ENCODE measurements at places on chromosomes 16 and 17. TPM values are rescaled to one million over a fixed set of nuclear protein-coding genes. Genes with fewer than 3 reads are reported as not detected.

GRCh38 chr17:70024253-70024652 lies 50.8 kb upstream of the KCNJ16 start:
- no peak overlapping the region for H3K27ac ChIP-seq
- H3K4me3 ChIP-seq: no peak overlapping the region
- H3K27me3 ChIP-seq: no peaks in the 10 kb centered on the region
- DNase-seq: no peak

- no peak overlapping the region for H3K27ac ChIP-seq
- DNase-seq: no peak
- no peaks in the 10 kb centered on the region for H3K36me3 ChIP-seq
- no peak overlapping the region for H3K4me3 ChIP-seq
These were observed 14.4 kb upstream of the ABCC3 start for GRCh38 chr17:50620237-50620636.

The GCGR gene
- total RNA-seq: not detected

The QRICH2 gene
- total RNA-seq: 1.0 TPM

The TMEM114 gene
- total RNA-seq: not detected

DNA sequence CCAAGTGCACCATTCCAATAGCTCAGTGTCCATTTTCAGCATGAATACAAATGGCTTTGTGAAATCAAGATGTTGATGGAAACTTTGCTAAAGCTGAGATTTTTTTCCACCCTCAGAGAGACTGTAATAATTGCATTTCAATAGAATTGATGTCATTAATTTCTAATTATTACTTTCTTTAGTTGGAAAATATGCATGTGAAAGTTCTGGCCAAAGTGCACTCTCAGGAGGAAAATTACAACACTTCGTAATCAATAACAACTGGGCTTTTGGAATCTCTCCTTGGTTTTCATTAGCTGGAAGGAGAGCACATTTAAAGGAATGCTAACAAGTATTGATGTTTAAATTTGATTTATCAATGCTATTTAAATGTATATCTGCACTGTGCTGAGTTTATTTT lies 529.5 kb upstream of the CDH8 start:
- H3K4me3 ChIP-seq: no peak overlapping the region
- H3K27me3 ChIP-seq: no peaks in the 10 kb centered on the region
- H3K27ac ChIP-seq: no peak overlapping the region
- no peak for DNase-seq

The AATK gene
- total RNA-seq: 10.6 TPM

The CA5A gene
- not detected for total RNA-seq

- H3K27ac ChIP-seq: no peak overlapping the region
- H3K4me3 ChIP-seq: no peak overlapping the region
- H3K36me3 ChIP-seq: no peaks in the 10 kb centered on the region
- peaks cover 4% of the 10 kb centered on the region for H3K4me1 ChIP-seq
These were observed 3.2 kb downstream of the TPSG1 start for GRCh38 chr16:1221628-1222552.

DNA sequence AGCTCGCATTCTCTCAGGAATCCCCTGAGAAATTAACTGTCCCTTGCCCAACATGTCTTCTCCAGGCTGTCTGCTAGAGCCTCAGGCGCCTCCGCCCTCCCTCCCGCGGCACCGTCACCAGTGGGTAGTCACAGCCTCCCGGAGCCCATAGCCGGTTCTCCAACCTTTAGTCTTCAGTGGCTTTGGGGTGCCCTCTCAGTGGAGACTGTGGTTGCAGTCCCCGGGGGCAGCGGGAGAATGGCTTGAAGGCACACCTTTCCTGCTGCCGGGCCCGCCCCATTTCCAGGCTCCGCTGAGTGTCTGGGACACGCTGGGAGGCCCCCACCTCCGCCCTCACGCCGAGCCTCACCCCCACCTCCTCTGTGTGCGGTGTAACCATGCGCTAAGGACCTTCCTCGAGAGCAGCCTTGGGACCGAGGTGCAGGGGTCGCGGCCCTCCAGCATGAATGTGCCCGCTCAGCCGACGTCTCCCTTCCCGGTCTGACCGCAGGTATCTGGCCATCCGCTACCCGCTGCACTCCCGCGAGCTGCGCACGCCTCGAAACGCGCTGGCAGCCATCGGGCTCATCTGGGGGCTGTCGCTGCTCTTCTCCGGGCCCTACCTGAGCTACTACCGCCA lies 1.7 kb downstream of the GALR2 start:
- no peaks in the 10 kb centered on the region for H3K36me3 ChIP-seq
- H3K27ac ChIP-seq: no peak overlapping the region
- peaks cover 3% of the 10 kb centered on the region for H3K4me1 ChIP-seq
- H3K27me3 ChIP-seq: peaks cover 56% of the 10 kb centered on the region
- DNase-seq: no peak
- H3K4me3 ChIP-seq: no peak overlapping the region

The GP1BA gene
- total RNA-seq: 0.25 TPM

All from heart left ventricle (tissue), 16 donors.